ENCODE measurements at places on chromosomes 1 and 21. TPM values are rescaled to one million over a fixed set of nuclear protein-coding genes. Genes with fewer than 3 reads are reported as not detected.

GRCh38 chr1:8544644-8545043 is 226.7 kb downstream of the SLC45A1 start:
- DNase-seq: no peak

- no peak for DNase-seq
Observed at GRCh38 chr1:29653034-29653810, 416.9 kb downstream of the PTPRU start.

DNA sequence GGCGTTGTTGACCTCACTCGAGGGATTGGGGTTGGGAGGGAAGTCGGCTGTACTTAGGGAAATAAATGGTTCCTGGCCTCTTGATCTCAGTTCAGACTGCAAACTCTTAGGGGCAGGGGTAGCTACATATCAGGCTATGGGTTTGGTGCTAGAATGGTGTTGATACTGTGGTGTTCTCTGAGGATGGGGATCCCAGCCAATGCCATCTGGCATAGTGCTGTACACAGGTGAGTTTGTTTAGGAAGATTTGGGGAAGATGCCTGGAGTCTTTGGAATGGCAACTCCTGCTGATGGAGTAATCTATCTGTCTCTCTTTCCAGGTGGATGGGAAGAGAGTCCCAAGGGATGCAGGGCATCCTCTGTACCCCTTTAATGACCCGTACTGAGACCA is 14.3 kb upstream of the NASP start:
- DNase-seq: no peak

GRCh38 chr1:58943776-58944175 is 159.9 kb upstream of the JUN start:
- DNase-seq: no peak

GRCh38 chr1:53367503-53368313 is 39.8 kb upstream of the LRP8 start:
- DNase-seq: no peak

DNA sequence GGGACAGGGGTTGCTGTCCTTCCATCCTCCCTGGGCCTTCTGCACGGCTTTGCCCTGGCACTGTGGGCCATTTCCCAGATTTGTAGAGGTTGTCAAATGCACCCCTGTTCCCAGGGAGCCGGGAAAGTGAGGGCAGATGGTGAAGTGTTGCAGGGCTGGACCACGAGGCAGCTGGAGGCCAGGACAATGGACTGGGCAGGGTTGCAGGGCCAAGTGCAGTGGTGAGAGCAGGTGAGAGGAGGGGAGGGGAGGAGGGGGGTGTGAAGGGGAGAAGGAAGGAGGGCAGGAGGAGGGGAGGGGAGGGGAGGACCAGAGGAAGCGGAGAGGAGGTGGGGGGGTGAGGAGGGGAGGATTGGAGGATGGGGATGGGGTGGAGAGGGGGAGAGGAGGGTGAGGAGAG is 443.9 kb downstream of the CAMTA1 start:
- no peak for DNase-seq

DNA sequence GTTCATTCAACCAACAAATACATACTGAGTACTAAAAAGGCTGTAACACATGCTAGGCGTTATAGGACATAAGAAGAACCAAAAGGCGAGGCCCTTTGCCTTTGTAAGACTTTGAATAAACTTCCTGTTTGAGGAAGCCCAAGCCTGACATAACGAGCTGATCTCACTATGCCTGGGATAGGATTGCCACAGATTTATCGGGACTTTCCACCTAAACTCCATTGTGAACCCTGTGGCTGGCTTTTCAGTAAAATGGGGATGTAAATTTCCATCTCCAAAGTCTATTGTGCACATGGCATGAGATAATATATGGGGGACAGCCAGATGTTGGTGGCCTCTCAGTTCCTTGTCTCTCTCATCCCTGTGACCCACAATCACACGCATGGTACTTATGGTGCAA is 41.9 kb downstream of the LMO4 start:
- no peak for DNase-seq

DNA sequence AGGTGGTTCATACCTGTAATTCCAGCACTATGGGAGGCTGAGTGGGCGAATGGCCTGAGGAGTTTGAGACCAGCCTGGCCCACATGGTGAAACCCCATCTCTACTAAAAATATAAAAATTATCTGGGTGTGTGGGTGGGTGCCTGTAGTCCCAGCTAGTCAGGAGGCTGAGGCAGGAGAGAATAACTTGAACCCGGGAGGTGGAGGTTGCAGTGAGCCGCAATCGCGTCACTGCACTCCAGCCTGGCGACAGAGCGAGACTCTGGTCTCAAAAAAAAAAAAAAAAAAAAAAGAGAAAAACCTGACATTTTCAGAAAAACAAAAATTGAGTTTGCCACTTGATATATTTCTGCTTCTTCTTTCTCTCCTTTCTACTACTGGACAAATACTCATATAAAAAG is 24.3 kb downstream of the CA6 start:
- DNase-seq: no peak

OR14K1 gene
- not detected for total RNA-seq

CACNA1S gene
- not detected for total RNA-seq

SIM2 gene
- 2.3 TPM for total RNA-seq

DNA sequence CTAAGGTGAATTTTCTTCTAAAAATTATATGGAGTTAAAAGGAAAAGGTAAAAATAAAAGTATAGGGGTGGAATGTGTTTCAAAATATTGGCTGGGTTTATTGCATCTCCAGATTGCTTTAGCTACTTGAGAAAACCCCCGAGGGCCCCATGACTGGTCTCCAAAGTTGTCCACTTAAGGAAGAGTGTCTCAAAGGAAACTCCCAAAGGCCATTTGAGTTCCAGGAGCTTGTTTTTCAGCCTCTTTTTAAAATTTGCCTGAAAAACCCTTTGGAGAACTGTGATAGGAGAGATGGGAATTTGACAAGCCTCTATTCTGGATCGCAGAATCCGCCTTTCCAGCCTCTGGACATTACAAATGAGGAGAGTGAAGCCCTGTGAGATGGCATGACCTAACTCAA is 225.6 kb downstream of the ZNF326 start:
- no peak for DNase-seq

GRCh38 chr1:69290291-69290690 is 277.4 kb upstream of the LRRC7 start:
- DNase-seq: peak; percentile 62

GRCh38 chr1:10917513-10918454 is 94.7 kb upstream of the TARDBP start:
- DNase-seq: no peak

DNA sequence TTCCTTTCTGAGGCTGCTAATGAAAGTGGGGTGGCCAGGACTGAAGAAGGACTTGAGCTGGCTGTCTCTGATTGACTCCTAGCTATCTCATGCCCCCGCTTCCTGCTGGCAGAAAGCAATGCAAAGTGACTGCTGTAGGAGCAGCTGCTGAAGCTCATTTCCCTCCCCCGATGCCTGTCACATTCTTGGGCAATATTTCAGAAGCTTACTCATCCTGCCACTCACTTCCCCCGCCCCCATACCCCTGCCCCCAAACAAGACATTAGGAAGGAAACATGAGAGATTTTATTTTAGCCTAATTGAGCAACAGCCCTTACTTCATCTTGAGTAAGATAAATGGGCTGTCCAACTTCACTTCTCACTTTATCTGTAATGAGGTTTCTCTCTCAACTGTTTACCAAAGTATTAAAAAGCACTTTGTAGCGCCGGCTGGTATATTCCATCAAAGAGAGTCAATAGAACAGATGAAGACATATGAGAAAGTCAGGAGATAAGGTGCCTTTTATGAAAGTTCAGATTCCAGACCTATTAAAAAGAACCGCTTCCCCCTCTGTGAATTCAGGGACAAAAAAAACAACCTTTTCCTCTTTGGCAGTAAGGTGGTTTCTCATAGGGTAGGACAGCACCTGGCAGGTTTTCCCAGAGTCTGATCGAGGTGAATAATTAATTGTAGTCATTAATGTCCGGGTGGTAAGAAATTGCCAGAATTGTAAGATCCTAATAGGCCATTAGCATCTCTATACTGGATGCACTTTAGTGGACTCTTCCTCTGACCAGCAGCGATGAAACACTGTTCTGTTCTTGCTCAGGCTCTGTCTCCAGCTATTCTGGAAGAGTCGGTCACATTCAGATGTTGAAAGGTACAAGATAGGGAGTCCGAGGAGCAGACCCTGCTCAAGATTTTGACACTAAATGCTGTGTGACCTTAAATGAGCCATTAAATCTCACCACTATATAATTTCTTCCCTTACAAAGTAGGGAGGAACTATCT is 70.2 kb downstream of the SH3GLB1 start:
- peak; percentile 59 for DNase-seq

- DNase-seq: no peak
Observed at GRCh38 chr1:206761159-206761768, 9.3 kb upstream of the IL19 start.

DNA sequence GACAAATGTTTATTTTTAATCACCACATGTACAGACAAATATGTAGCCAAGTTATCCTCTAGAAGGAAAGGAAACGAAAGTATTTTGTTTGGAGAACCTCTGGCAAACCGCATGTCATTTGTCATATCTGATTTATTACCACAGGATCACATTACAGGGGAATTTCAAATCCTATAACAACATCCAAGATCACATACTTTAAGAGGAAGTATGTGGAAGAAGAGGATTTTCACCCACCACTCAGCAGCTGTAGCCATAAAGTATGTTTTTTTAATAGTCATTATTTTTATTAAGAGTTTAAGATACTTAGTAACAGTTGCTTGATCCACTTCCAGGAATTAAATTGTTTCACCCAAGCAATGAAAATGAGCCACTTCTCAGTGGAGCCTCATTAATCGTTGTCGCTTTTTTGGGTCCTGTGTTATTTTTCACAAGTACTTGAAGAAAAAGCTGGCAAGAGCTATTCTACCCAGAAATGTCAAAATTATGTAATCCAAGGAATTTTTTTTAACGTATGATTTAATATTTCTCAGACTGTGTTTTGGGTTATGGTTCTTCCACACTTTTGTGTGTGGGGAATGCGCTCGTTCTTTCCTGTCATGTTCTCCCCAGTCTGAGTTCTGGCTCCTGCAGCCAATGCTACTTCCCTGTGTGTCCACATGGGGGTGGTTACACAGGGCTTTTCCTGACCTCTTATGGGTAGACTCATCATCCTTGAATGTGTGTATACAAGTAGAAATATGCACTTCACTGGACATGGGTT is 6.9 kb downstream of the SERTAD4 start:
- peak; percentile 45 for DNase-seq

GRCh38 chr1:151945725-151946722 is 36.7 kb upstream of the THEM4 start:
- DNase-seq: peak; percentile 92

DNA sequence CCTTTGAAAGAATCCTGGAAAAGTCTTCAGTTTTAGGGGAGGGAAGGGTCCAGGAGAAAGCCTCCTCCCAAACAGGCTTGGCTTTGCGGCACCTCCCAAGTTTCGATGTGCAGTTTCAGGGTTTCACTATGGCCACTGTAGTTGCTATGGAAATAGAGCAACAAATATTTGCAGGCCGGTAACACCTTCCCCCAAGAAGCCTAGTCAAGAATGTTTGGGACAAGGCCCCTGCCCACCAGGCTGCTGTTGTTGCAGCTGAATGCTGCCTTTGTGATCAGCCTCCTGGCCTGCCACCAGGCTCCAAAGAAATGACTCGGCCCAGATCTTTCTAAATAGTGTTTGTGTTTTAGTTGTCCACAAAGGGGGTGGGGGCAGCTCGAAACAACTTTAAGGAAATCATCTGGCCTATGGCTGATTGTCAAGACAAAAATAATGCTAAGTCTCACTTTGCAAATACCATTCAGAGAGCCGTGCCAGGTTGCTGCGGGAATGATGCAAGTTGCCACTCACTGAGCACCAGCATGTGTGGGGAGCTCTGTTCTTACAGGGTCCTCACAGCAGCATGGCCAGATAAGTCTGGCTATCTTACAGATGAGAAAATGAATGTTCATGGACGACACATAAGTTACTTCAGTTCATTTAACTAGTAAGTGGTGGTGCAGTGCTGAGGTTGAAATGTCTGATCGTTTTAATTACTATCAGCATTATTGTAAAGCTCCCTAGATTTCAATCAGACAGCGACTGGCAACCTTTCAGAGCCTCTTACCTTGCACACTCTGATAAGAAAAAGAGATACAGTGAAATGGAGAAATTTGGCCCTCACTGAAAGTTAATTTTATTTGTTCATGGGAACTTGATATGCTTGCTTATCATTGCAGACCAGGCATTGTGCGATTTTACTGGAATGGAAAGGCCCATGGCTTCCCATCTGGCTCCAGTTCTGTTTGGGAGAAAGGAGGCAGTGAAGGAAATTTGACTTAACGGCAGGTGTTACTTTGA is 91.2 kb upstream of the JUN start:
- DNase-seq: peak; percentile 35

DNA sequence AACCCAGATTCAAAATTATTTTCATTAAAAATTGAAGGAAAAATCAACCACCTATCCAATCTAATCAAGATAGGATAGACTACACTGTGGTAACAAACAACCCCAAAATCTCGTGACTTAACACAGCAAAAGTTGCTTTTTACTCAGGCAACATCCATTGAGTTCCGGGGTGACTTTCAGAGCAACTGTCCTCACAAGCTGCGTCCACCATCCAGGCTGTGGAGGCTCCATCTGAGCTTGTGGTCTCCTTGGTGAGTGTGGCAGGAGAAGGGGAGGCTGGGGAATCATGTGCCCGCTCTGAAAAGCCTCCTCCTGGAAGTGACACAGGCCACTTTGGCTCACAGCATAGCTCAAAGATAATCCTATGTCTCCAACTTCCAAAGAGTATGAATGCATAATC is 52.4 kb downstream of the CD2 start:
- no peak for DNase-seq

- DNase-seq: no peak
Observed at GRCh38 chr1:164668491-164669400, 109.8 kb downstream of the PBX1 start.

DNA sequence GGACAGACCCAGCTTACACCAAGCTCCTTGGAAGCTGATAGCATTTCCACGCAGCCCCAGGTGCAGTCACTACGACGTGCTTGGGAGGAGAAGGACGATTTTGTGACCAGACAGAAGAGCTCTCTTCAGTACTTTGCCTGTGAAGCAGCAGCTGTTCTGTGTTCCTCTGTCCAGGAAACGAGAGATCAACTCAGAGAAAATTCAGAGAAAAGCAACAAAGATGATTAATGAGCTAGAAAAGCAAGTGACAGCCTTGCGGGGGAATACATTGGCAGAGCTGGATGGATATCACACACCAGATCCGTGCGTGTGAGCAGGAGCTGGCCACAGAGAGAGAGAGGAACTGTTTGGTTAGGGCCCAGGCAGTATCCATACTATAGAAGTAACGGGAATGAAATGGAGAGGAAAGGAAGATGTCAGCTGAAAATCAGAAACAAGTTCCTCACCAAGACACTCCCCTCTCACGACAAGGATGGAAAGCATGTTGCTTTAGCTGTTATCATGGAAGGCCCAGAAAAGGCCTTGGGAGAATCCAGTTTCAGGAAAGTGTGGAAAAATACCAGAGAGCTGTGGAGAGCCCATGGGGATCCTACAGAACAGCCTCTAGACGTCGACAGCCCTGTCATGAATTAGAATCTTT is 106.2 kb downstream of the TOMM20 start:
- DNase-seq: no peak

INSRR gene
- not detected for total RNA-seq

DNA sequence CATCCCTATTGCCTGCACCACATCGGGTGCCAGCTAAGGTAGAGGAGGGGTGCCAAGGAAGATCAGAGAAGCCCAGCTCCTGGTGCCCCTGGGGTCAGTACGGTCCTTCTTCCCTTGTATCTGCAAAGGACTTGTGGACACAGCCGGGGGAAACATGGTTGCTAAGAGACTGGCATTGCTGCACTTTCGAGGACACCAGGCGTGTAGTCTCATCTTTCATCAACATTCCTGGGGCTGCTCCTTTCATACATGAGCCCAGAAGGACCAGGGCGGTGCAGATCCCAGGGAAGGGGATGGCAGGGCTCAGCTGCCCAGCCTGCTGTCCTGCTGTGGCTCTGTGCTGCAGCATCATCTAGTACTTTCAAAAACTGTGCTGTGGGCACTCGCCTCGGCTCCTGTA is 61.0 kb downstream of the RUNX1 start:
- no peak for DNase-seq

Measured in H4 (cell line).